ENCODE measurements at places on chromosomes 7 and 10. TPM values are rescaled to one million over a fixed set of nuclear protein-coding genes. Genes with fewer than 3 reads are reported as not detected.

ZPBP gene
- polyA plus RNA-seq, result not detected

ANKRD30A gene
- polyA plus RNA-seq, result not detected

RTKN2 gene
- polyA plus RNA-seq, result 7.8 TPM

LSM8 gene
- polyA plus RNA-seq, result 25.6 TPM

ITPRID1 gene
- polyA plus RNA-seq, result not detected

SRGN gene
- 7.3 TPM for polyA plus RNA-seq

MSS51 gene
- polyA plus RNA-seq, result 0.54 TPM

PIP4K2A gene
- 4.0 TPM for polyA plus RNA-seq

IFIT2 gene
- polyA plus RNA-seq, result 1.1 TPM

All from esophagus (tissue), 2 donors.